ENCODE measurements at places on chromosomes 3 and 15.

GRCh38 chr15:50150851-50151250 lies 31.1 kb upstream of the SLC27A2 start:
- no peak for DNase-seq

- DNase-seq, result peak; percentile 10
These were observed 1.7 kb downstream of the B3GNT5 start for GRCh38 chr3:183254487-183255347.

DNA sequence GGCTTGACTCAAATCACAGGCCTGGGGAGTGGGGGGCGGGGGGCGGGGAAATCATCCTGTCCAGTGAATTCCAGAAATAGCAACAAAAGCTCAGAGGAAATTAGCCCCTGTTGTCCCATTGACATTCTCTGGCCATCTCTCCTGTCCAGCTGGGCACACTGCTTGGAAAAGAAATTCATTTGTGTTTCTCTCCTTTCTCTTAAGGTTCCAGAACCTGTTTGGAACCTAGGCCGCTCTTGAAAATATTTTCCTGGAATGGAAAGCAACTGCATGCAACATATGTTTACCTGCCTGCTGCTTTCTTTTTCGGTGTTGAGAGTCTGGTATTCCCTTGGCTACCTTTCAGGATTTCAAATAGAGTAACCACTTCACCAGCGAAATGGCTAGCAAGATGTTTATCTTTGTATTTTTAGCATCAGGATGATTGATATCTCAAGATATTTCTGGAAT lies 169.0 kb downstream of the GHSR start:
- no peak for DNase-seq

DNA sequence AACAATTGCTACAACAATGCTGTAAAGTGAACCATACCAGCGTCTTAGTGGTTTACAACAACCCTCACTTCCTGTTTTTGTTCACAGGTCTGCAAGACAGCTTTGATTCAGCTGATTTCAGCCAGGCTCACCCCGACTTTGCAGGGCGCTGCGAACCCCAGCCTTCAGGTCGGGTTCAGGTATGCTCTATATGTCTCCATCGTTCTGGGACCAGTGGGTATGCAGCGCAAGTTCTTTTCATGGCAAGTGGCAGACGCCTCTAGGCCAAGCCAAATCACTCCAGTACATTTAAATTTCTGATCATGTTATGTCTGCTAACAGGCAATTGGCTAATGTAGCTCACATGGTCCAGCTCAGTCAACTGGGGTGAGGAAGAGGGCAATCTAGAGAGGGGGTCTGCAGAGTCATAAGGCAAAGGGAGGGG lies 52.4 kb upstream of the RGMA start:
- no peak for DNase-seq

DNA sequence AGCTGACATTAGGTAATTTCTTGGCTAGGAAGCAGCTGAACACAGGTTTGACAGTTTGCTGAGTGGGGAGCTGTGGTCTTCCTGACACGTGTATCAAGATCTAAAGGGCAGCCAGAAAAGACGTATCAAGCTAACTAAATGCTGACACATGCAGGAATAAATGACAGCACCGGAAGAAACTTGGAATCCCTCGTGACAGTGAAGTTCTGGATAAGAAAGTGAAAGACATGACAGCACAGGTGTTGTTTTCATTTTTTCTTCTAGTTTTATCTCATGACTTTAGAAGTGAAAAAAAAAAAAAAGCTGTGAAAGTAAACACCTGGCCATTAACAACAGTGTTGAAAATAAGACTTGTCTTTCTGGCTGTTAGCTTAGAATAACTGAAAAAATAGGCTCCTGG lies 48.7 kb downstream of the FGF7 start:
- DNase-seq, result no peak

- no peak for DNase-seq
These were observed 222.4 kb downstream of the RYR3 start for GRCh38 chr15:33533197-33533596.

DNA sequence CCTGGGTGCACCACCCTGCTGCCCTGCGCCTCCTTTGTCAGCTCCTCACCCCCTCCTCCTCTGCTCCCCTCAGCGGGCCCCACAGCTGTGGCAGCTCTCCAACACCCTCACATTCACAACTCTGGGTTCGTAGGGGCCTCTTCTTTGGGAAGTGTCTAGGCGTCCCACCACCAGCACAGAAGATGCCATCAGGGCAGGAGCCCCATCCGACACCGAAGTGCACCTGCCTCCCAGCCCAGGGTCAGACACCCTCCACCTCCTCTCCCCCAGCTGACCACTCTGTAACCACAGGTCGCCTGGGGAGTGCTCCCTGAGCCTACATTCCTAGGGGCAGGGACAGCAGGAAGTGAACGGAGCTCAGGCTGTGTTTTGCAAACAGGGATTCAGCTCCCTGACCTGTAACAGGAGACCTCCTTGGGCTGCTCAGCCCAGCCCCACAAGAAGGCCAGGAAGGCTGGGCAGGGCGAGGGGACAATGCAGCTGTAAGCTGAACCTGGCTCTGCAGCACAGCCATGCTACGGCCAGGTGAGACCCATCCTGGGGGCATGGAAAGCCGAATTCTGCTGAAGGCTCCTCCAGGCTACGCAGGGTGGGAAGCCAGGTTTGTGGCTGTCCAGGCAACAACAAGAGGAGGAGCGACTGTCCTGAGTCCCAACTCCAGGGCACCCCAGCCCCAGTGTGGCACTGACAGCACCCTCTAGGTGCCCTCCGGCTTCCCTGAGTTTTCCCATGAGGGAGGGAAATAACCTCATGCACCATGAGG lies 269.0 kb downstream of the GOLGA6L6 start:
- DNase-seq, result no peak

GRCh38 chr3:11818033-11818432 lies 28.7 kb downstream of the TAMM41 start:
- DNase-seq, result no peak

DNA sequence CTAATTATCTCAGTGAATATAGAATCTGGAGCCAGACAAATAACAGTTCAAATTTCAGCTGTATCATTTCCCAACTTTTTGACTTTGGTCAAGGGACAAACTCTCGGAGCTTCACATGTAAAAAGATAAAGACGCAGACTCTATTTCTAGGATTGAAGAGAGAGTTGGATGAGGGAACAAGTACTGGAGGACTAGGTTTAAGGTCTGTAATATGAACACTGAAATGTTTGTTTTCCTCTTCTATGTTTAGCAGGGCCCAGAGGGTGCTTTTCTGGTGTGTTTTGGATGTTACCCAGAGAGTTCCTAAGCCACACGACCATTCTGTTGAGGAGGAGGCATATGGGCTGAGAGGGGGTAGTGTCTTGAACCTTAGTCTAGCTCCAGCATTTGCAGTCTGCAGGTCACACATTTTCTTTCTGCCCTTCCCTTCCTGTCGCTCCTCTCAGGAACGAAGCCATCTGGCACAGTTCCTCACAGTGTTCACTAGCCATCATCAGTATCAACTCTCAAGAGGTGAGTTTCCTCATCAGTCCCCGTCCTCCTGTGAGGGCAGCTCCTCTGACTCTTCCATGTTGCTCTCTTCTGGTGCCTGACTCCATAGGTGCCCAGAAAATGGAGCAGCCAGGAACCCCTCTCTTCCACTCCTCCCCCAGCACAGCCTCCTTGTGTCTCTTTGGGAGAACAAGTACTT lies 250.1 kb downstream of the SQOR start:
- no peak for DNase-seq

DNA sequence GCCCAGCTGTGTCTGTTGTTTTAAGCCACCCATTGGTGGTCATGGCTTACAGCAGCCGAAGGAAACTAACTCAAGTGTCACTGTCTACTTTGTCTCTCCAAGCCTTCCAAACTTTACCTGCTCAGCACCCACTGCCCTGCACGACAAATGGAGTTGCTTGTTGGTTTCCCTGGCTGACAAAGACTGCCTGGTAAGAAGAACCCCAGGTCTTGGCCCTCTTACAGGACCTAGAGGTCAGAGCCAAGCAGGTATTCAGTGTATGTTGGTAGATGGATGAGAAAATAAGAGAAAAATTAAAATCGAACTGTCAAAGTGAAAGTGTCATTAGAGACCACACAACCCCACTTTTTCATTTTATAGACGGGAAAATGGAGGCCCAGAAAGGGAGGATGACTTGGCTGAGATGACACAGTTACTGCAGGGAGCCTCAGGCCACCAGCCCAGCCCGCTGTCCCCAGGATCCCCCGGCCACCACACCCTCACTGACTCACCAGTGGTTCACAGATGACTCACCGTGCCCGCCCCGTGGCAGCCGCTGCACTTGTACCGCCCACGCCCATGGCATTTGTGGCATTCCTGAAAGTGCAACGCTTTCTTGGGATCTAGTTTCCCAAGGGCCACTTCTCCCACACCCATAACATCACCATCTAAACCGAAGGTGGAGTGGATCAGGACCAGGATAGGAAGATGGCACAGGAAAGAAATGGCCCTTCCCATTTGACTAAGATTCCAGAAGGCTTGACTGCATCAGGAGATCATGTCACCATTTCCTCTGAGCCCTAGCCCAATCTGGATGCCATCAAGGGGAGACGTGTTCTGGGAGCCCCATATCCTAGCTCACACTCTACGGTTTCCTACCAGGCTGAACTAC lies 15.2 kb downstream of the SSUH2 start:
- DNase-seq, result peak; percentile 87
